Kidney capillary endothelial cell (primary cell): ENCODE measurements at places on chromosomes 1 and 21.

- peak; percentile 52 for DNase-seq
Measured at GRCh38 chr1:201877877-201878401, 10.8 kb upstream of the SHISA4 start.

DNA sequence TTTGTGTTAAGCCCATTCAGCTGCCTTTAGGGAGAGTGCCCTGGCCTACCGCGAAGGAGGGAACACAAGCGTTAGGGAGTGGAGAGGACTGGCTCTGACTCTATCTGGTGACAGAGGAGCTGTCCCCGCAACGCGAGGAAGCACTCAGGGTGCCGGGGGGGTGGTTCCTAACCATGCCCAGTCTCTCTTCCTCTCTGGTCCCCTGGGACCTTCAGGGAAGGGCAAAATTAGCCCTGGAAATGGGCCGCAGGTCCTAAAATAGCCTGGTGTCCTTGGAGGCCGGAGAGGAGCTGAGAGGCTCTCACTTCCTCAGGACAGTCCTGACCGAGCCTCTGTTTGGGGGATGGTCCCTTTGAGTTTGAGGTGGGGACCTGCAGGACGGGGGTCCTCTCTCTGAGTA is 5.8 kb downstream of the SLC45A1 start:
- DNase-seq = no peak

GRCh38 chr1:119784191-119784781 is 15.6 kb upstream of the HMGCS2 start:
- DNase-seq = no peak

DNA sequence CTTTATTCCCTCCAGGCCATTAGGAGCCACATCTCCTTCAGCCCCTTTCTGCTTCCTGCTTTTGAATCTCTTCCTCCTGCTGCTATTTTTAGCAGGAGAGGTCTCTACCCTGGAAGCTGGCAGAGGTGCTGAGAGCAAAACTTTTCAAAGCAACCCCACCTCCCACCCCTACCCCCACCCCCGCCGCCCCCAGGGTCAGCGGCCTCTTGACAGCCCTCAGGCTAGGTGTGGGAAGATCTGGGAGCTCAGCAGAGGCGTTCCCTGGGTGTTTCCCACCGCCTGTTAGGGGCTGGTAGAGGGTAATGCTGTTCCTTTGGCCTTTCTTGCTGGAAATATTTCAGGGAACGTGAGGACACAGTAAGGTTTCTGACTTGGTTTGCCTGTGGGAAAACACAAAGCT is 112.5 kb upstream of the CACHD1 start:
- DNase-seq = no peak

GRCh38 chr1:239954836-239955235 is 136.8 kb upstream of the FMN2 start:
- DNase-seq = no peak
